ENCODE measurements at places on chromosomes 2 and 18.

DNA sequence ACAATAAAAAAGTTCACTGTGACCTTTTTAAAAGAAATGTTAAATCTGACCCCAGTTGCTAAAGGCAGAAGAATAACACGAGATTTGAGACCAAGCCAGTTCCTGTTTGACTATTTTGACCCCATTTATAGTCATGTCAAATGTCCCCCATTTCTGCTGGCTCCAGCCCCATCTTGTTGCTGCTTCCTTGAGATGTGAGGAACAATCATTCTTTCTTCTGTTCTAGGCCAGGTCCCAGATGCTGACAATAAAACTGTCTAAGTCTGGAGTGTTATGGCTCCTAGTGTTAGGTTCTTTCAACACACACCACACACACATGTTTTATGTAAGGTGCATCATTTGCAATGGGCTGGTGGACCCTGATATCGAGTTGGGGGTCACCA, 92.0 kb upstream of the CYP1B1 start:
- no peaks in the 10 kb centered on the region for H3K27me3 ChIP-seq
- peaks cover 6% of the 10 kb centered on the region for H3K4me1 ChIP-seq
- no peak overlapping the region for H3K27ac ChIP-seq

- no peak for DNase-seq
- H3K27ac ChIP-seq, result no peak overlapping the region
- no peaks in the 10 kb centered on the region for H3K27me3 ChIP-seq
- no peaks in the 10 kb centered on the region for H3K36me3 ChIP-seq
- H3K4me1 ChIP-seq, result peaks cover 32% of the 10 kb centered on the region
- no peak overlapping the region for H3K4me3 ChIP-seq
These were observed 2.1 kb downstream of the NMUR1 start for GRCh38 chr2:231527955-231528635.

DNA sequence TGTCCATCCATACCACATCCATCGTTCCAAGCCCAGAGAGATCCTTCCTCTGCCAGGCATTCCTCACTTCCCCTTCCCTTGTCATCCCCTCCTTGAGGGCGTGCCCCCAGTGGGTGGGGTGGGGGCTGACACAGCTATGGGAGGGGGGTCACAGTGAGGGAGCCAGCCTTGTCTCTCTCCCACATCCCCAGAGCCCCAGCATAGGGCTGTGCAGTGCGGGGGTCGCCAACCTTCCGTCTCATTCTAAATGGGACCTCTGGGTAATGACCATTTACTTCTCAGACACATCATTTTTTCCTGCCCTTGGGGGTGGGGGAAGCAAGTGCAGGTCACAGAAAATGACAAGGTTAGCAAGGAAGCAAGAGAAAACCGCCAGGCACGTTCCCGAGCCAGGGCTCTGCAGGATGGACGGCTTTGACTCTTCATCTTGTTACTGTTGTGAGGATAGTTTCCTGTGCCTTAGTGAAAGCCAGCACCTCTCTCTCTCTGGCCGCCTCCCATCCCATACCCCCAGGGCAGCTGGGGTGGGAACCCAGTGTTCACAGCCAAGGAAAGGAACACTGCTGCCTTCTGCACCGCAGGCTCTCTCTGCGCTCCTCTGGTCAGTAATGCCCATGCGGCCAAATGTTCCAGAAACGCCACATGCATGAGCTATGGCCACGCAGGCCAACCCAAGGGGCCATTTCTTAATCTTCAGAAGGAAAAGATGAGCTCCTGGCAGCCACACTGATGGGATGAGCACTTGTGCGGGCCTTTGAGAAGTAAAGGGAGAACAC, 22.7 kb upstream of the OTOS start:
- DNase-seq, result no peak
- no peak overlapping the region for H3K27ac ChIP-seq
- no peaks in the 10 kb centered on the region for H3K27me3 ChIP-seq
- no peak overlapping the region for H3K4me3 ChIP-seq

DNA sequence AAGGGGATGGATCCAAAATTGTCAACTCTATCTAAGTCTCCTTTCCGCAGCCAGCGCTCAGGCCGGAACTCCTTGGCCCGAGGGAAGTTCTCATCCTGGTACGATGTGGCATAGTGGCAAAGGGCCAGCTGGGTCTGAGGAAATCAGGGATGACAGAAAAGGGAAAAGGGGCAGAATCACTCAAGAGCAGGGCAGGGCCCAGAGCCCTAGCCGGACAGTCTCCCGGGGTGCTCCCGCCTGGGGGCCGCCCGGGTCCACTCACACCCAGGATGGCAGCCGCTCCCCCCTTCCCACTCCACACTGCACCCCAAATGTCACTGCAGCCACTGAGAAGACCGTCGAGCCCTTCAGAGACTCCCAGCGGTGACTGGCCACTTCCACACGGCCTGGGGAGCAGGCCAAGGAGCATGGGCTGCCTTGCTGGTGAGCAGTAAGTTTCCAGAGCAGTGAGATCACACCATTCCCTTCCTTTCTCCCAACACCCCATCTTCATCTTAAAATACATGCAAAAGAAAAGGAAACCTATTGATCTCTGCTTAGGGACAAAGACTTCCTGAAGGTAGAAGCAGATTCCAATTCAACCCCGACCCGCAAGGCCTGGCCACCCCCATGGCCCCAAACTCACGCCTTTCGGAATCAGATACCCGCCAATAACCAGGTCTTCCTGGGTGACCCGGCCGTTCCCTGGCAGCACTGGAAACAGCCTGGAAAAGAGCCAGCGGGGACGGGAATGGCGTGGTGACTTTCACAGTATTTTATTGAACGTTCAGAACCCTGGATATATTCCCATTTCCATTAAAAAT, 26.7 kb downstream of the CYP27C1 start:
- peak; percentile 20 for DNase-seq
- no peaks in the 10 kb centered on the region for H3K27me3 ChIP-seq
- peak overlapping the region; percentile 10 for H3K27ac ChIP-seq
- no peak overlapping the region for H3K4me3 ChIP-seq
- H3K36me3 ChIP-seq, result no peaks in the 10 kb centered on the region

GRCh38 chr2:194104687-194105086, 1552.3 kb upstream of the SLC39A10 start:
- no peaks in the 10 kb centered on the region for H3K4me1 ChIP-seq
- no peak for DNase-seq
- H3K27ac ChIP-seq, result no peak overlapping the region
- H3K4me3 ChIP-seq, result no peak overlapping the region
- no peaks in the 10 kb centered on the region for H3K27me3 ChIP-seq
- H3K36me3 ChIP-seq, result no peaks in the 10 kb centered on the region

- peaks cover 8% of the 10 kb centered on the region for H3K4me1 ChIP-seq
- H3K27ac ChIP-seq, result no peak overlapping the region
- no peak for DNase-seq
- no peak overlapping the region for H3K4me3 ChIP-seq
- no peaks in the 10 kb centered on the region for H3K36me3 ChIP-seq
These were observed 5.4 kb downstream of the DOK1 start for GRCh38 chr2:74559912-74560311.

DNA sequence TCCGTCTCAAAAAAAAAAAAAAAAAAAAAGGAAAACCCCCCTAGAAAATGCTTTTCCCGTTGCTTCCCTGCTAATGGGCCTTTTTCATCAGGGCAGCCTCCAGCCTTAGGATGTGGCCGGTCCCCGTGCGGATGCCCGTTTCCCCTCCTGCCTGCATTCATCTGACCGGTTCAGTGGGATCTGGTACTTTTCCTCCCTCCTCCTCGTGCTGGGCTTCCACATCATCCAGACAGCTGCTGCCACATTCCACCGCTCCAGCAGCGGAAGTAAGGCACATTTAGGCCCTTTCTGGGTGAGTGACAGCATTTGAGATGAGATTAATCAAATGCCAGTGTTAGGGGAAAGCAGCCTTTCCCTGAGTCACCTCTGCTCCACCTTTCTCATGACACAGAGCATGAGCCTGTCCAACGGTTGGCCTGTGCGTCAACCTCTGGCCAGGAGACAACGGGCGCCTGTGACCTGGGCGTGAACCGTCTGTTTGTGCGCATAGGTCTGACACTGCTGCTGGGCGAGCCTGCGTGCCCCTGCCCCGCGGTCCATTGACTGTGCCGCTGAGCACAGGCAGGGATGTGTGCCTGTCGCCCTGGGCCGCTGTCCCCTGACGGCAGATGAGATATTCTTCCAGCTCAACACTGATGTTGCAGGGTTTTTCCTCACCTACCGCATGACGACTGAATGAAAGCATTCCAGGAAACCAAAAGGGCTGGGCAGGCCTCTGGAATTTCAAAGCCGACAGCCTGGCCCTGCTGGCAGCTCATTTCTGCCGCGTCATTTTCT, 174.0 kb downstream of the TGIF1 start:
- DNase-seq, result peak; percentile 59
- H3K36me3 ChIP-seq, result no peaks in the 10 kb centered on the region
- peak overlapping the region; percentile 89 for H3K27ac ChIP-seq
- no peaks in the 10 kb centered on the region for H3K27me3 ChIP-seq
- H3K4me3 ChIP-seq, result no peak overlapping the region

GRCh38 chr2:46848447-46848846, 67.2 kb downstream of the MCFD2 start:
- H3K4me1 ChIP-seq, result peaks cover 61% of the 10 kb centered on the region
- no peaks in the 10 kb centered on the region for H3K36me3 ChIP-seq
- no peaks in the 10 kb centered on the region for H3K27me3 ChIP-seq
- DNase-seq, result no peak
- peak overlapping the region; percentile 46 for H3K27ac ChIP-seq

DNA sequence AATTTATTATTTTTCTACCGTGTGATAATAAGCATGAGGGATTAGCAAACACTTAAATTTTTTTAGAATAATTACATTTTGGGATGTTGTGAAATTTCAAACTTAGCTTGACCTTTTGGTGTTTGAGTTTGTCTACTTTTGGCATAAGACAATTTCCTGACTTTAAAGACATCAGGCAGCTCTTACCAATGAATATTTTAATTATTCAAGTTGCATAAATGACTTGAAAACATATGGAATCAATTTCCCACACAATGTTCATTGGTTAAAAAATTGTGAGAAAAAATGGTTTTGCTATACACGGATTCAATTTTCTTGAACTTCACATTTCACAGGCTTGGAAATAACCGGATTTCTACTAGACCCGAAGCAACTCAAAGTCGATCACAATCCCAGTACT, 243.4 kb downstream of the IKZF2 start:
- no peaks in the 10 kb centered on the region for H3K36me3 ChIP-seq
- H3K4me3 ChIP-seq, result no peak overlapping the region
- no peaks in the 10 kb centered on the region for H3K27me3 ChIP-seq
- no peak overlapping the region for H3K27ac ChIP-seq

GRCh38 chr18:39318008-39318407, 1752.4 kb upstream of the CELF4 start:
- H3K27me3 ChIP-seq, result no peaks in the 10 kb centered on the region
- no peaks in the 10 kb centered on the region for H3K36me3 ChIP-seq
- no peak overlapping the region for H3K4me3 ChIP-seq
- H3K4me1 ChIP-seq, result peaks cover 21% of the 10 kb centered on the region
- no peak for DNase-seq

DNA sequence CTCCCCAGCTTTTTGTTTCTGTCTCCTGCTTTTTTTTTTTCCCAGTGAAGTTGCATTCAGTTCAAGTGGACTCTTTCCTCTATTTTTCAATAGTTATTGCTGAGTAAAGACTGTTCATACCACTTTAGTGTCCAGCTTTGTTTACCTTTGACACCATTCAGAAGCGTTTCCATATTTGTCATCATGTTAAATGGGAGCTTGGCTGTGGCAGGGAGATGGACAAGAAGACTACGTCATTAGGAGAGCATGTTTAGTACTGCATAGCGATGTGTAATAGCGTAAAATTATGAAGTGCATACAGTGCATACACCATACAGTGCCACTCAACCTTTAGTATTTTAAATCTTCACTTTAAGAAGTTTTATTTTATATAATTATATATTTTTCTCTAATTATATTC, 655.9 kb downstream of the DCC start:
- H3K27me3 ChIP-seq, result no peaks in the 10 kb centered on the region
- H3K4me1 ChIP-seq, result no peaks in the 10 kb centered on the region
- H3K4me3 ChIP-seq, result no peak overlapping the region
- H3K36me3 ChIP-seq, result no peaks in the 10 kb centered on the region
- no peak overlapping the region for H3K27ac ChIP-seq

DNA sequence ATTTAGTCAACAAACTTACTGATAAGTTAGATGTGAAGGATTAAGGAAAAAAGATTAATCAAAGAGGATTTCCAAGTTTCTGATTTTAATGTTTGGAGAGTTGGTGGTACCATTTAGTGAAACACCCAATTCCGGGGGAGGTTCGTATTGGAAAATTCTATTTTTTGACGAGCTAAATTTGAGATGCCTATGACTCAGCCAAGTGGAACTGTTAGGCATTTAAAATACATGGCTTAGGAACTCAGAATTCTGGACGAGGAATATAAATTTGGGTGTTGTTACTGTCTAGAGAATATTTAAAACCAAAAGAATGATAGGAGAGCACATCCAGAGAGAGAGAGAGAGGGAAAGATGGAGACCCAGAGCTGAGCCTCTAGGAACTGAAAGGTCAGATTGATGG, 103.6 kb downstream of the TMX3 start:
- DNase-seq, result no peak
- H3K4me1 ChIP-seq, result no peaks in the 10 kb centered on the region
- no peaks in the 10 kb centered on the region for H3K27me3 ChIP-seq
- no peak overlapping the region for H3K4me3 ChIP-seq

- no peak for DNase-seq
- no peaks in the 10 kb centered on the region for H3K27me3 ChIP-seq
- no peaks in the 10 kb centered on the region for H3K36me3 ChIP-seq
- peaks cover 5% of the 10 kb centered on the region for H3K4me1 ChIP-seq
- H3K4me3 ChIP-seq, result no peak overlapping the region
These were observed 58.1 kb downstream of the HEATR5B start for GRCh38 chr2:37026050-37026449.

DNA sequence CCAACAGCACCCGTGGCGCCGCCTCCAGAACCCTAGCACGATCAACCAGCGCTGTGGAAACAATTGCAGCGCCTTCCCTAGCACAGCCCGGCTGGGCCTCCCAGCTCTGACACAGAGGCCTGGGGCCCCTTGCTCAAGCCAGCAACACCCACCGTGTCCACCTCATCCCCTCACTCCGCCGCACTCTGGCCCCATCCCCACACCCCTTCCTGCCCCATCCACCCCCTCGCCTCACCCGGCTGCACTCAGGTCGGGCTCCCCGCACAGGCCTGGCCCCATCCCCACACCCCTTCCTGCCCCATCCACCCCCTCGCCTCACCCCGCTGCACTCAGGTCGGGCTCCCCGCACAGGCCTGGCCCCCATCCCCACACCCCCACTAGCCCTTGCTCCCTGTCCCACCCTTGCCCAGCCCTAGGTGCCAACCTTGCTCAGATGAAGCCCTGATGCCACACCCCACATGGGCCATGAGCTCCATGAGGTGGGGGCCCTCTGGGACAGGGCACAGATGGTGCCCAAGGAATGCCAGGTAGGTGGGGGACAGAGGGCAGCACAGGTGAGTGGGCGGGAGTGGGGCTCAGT, 28.7 kb downstream of the KIF1A start:
- H3K27me3 ChIP-seq, result no peaks in the 10 kb centered on the region
- no peak for DNase-seq
- no peak overlapping the region for H3K4me3 ChIP-seq
- H3K27ac ChIP-seq, result no peak overlapping the region

- H3K27ac ChIP-seq, result no peak overlapping the region
- no peaks in the 10 kb centered on the region for H3K36me3 ChIP-seq
- H3K27me3 ChIP-seq, result no peaks in the 10 kb centered on the region
- no peak for DNase-seq
These were observed 104.5 kb upstream of the SH3BP4 start for GRCh38 chr2:234847364-234847635.

GRCh38 chr2:54838585-54839035, 115.1 kb downstream of the EML6 start:
- H3K36me3 ChIP-seq, result no peaks in the 10 kb centered on the region
- no peak overlapping the region for H3K4me3 ChIP-seq
- DNase-seq, result peak; percentile 79
- no peak overlapping the region for H3K27ac ChIP-seq

- no peaks in the 10 kb centered on the region for H3K36me3 ChIP-seq
- no peak overlapping the region for H3K27ac ChIP-seq
- no peak for DNase-seq
- H3K4me1 ChIP-seq, result peaks cover 45% of the 10 kb centered on the region
These were observed 74.9 kb downstream of the THADA start for GRCh38 chr2:43520919-43521318.

Data from body of pancreas (tissue), 4 donors.